ENCODE measurements at places on chromosomes 4 and X.

GRCh38 chrX:110315551-110315950 is 2.3 kb downstream of the AMMECR1 start:
- no peak for DNase-seq

DNA sequence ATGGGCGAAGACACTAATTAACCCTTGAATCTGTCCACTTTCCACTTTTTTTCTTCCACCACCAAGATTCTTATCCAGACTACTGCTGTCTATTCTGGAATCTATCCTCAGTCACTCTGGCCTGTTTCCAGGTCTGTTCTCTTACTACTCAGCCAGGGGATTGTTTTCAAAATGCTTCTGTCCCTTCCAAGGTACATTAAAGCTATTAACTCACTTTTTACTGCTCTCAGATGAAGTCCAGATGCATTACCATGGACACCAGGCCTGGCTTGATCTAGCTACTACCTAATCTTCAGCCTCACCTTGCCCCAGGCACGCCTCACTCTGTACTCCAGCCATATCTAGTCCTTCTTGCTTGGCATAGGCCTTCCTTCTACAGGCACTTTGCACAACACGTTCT is 66.4 kb downstream of the GALNT7 start:
- no peak for DNase-seq

DNA sequence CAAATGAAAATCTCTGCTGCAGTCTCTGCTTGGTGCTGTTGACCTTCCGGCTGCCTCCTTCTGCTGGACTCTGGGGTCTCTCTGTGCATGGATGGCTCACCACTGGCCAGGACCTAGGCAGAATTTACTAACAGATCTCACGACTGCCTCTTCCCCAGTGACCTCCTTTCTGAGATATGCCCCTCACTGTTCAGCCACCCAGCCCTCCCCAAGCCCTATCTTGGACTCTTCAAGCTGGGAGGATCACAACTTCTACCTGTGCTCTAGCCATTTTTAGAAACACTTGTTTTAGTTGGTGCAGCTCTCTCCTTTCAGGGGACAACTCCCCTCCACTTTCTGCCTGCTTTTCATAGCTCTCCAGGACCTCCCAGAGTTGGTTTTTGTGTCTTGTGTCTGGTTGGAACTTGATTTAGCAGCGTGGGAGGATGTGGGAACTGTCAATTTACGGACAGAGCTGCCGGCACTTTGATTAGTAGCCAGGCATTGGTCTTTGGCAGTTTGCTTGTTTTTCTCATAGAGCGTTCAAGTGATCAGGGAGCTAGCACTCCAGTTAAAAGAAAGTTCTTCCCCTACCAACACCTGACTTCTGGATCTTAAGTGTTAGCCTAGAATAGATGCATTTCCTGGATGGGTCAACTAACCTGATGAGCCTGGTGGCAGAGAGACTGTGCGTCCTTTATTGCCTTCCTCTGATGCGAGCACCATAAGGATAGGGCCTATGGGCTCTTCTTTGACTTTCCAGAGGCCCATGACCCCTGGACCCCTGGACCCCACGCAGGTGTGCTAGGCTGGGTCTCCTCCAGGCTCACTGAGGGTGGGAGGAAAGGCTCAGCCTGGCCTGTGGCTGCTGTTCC is 6.5 kb downstream of the RGS12 start:
- no peak for DNase-seq

- no peak for DNase-seq
These were observed 64.2 kb downstream of the DCUN1D4 start for GRCh38 chr4:51907006-51907669.

DNA sequence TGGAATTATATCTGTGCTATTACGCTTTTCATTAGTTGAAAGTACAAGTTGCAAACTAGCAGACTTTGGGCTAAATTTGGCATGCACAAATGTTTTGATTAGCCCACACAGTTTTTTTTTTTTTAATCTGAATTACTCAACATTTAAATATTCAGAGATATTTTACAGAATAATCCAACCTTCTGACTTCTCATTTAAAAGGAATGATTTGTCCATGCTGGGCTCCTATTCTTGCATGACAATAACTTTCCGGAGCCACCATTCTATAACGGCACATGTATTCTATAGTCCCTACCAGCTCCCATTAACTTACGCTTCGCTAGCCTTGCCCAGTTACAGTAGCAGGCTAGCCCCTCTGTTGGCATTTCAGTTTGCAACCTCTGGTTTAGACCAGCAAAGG is 219.3 kb upstream of the FTHL17 start:
- no peak for DNase-seq

GRCh38 chr4:48334900-48335384 is 6.4 kb upstream of the SLAIN2 start:
- no peak for DNase-seq

DNA sequence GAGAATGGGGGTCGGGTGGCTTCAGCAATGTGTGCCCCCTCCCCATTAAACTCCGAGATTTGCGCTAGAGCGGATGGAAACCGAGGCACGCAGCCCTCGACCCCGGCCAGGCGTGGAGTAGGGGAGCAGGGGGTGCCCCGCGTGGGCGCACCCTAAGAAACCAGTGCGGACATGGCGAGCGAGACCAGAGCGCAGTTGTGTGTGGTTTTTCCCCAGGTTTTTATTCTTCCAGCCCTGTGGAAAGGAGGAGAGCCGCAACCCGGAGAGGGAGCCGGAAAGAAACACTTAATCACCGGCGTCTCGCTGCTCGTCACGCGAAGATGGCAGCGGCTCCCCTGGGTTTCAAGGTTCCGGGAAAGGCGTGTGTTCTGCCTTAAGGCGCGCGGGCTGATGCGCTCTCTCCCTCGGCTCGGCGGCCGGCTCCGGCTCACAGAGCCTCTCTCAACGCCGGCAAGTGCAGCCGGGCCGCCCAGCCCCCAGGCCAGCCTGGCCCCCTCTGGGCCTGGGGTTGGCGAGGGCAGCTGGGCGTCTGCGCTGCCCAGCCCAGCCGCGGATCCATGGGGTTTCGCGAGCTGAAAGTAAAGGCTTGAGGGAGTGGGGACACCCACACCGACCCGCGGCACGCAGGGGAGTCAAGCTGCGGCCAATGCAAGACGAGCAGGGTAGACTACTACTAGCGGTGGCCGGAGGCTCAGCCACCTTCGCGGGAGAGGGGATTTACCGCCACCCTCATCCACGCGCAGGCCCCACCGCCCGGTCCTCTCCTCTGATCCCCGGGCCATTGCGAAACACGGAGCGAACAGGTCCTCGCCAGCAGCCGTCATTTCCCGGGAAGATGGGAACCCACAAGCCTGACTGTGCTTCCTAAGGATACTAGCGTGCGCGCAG is 74.0 kb upstream of the BCOR start:
- DNase-seq = no peak

DNA sequence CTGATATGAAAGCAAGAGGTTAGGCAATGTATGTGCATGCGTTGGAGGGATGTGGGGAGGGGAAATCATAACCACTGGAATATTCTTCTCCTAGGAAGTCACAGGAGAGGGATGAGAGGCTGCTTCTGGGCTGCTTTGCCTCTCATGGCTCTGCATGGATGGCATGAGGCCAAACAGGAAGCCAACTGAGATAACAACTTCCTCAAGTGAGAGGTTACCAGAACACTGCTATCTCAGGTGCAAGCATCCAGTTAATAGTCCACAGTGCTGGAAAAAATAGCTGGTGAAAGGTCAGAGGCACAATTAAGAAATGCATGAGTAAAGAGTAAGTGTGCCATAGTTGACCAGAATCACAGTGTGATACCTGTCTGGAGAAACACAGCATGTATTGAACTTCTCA is 113.3 kb downstream of the ELOVL6 start:
- DNase-seq = peak; percentile 94

GRCh38 chrX:143994206-143994605 is 110.3 kb downstream of the UBE2NL start:
- DNase-seq = no peak

DNA sequence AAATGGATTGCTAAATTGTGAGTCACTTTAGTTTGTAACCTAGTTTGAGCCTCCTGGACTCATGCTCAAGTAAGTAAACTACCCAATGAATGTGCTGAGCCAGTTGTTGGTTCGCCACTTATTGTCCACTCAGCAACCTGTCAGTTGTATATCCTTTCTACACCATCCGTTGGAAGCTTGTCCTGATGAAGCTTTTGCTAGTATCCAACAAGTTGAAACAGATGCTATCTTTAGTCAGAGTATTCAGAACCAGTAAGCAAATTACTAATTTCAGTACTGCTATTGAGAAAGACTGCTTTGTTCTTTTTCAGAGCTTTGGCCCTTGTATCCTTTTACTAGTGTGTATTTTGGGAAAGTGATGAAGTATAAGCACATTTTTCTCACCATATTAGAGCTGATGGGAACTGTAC is 4.3 kb upstream of the NAA15 start:
- DNase-seq = no peak

DNA sequence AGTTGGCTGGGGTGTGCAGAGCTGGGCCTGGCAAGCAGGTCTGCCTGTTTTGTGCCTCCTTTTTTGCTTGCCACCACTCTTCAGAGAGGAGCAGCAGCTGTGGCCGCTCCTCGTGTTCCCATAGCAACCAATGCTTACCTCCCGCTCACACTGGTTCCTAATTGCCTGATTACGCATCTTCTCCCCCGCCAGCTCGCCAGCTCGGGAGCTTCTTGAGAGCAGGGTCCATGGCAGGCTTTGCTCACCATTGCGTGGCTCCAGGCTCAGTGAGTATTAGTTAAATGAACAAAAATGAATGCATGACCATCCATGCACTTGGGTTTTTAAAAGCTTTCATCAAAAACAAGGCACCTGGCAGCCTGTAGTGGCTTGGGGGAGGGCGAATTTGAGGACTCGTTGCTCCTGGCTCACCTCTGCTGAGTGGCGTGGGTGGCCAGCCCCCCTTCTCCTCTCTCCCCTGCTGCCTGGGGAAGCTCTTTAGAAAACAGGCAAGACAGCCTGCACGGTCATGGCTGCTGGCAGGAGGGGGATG is 14.2 kb upstream of the PJA1 start:
- DNase-seq = no peak

GRCh38 chrX:16918979-16919378 is 27.5 kb upstream of the REPS2 start:
- no peak for DNase-seq

- DNase-seq = no peak
These were observed at the start of gene SETD7 for GRCh38 chr4:139556071-139556723. Gene SETD7 (minus strand): TSS chr4:139556219. CDS start chr4:139556137, 82 bp downstream.

DNA sequence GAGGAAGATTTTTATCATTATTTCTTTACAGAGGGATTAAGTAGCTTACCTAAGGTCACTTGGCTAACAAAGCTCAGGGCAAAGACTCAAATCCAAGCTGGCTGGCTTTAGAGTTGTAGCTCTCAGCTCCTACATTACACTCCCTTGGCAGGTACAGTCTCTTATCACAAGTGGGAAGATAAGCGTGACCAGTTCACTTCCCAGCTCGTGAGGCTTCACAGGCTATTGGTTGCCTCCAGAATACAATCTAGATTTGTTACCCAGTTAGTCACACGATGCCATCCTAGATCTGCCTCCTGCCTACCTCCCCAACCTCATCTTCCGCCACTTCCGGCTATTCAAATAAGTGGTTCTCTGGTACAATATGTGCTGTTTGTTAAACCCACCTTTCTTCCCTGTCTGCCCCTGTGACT is 3.7 kb downstream of the MMRN1 start:
- no peak for DNase-seq

- DNase-seq = peak; percentile 28
These were observed 33.1 kb downstream of the GAB3 start for GRCh38 chrX:154717824-154718223.

DNA sequence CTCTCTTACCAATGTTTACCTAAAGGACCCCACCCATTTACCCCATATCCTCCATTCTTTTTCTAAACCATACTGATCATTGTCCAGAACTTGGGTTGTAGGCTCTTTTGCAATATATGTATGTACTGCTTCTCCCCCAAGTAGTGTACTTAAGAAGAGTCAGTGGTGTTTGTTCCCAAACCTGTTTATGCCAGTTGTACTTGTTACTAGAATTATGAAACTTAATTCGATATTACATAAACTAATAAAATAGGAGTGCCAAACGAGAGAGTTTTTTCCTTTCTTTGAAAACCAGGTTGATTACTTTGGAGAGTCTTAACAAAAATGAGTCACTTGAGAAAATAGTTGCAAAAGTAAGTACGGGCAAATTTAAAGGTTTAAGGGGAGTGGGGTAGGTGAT is 96.3 kb downstream of the GEMIN8 start:
- DNase-seq = no peak

DNA sequence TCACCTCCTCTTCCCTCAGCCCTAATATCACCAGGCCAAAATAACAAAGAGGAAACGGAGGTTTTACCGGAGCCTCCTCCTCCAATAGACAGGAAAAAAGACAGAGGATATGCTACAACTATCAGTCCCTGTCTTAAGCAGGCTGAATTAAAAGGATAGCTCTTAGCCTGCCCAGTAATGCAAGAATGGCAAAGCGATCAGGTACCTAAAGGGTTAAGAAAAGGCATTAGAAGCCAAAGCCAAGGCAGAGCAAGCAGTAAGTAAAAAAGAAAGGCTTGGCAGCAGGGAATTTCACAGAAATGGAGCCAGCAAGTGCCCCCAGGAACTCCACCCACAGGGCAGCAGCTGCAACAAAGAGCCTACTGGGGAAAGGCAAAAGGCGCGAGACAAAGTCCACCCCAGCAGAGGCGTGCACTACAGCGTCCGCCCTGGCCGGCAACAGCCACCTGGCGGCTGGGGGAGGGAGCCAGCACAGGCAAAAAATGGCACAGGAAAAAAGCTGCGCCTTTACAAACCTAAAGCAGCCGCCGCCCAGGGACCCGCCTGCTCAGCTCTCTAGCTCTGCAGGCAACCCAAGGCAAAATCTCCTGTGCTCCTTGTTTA is 220.6 kb upstream of the ZC4H2 start:
- no peak for DNase-seq

DNA sequence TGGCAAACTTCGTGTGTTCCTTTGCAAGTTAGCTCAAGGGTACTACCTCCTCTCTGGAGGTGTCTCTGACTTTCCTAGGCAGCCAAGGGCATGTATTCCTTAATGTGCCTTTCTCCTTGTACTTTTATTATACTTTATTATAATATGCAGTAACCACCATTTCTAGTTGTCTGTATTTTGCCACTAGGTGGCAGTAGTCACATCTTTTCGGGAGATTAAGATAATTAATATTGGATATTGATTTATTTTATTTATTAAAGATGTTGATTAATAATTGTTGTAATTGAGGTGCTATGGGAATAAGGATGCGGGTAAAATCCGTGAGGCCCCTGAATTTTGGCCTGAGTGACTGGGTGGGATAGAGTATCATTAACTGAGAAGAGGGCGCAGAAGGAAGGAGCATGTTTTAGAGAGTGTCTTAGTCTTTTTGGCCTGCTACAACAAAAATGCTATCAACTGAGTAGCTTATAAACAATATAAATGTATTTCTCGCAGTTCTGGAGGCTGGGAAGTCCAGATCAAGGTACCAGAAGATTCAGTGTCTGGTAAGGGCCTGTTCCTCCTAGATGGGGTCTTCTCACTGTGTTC is 153.3 kb downstream of the TMEM164 start:
- DNase-seq = no peak

- DNase-seq = no peak
These were observed 5.4 kb downstream of the TSPAN5 start for GRCh38 chr4:98652996-98653395.

GRCh38 chrX:39613997-39614679 is 483.6 kb downstream of the BCOR start:
- no peak for DNase-seq

GRCh38 chr4:36310793-36311192 is 29.4 kb downstream of the DTHD1 start:
- no peak for DNase-seq

GRCh38 chr4:97548943-97549583 is 594.2 kb downstream of the STPG2 start:
- no peak for DNase-seq

- DNase-seq = no peak
These were observed 47.2 kb upstream of the RELL1 start for GRCh38 chr4:37733240-37733867.

GRCh38 chrX:7233580-7234406 is 85.8 kb upstream of the PUDP start:
- no peak for DNase-seq

GRCh38 chrX:110041980-110042379 is 39.1 kb downstream of the TMEM164 start:
- no peak for DNase-seq

All from SK-N-MC (cell line).